ENCODE measurements at places on chromosomes 3 and 15.

- no peak for DNase-seq
Observed at GRCh38 chr15:100834731-100835130, 44.9 kb upstream of the ALDH1A3 start.

GRCh38 chr3:49930922-49931321 is 1.3 kb upstream of the MON1A start:
- DNase-seq = no peak

GRCh38 chr15:49366496-49366895 is 56.5 kb upstream of the FGF7 start:
- DNase-seq = no peak

DNA sequence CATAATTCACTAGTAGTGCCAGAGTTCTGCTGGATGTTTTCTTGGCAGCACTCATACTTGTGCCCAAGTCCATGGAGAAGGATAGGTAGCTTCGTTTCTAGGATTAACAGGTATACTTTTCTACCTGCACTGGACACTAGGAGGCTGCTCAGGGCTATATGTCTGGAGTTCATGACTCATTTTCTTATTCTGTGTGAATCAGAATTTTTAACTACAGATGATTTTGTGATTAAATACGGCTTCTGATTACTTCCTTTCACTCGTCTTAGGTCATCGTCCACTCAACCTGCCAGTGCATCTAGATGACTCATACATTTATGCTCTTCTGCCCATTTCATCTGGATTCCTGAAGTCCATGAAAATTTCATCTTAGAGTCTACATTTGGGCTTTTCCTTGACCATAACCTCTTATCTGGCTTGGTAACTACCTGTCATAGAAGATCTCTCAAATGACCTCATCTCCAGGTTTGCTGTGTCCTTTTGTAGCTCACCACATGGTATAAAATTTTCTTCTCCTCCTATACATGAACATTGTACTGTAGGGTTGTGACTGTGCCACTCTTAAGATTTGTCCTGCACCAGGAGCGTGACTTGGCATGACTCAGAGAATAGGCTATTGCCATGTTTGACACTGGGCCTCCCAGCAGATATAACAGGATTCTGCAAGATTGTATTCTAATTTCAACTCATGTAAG is 66.7 kb upstream of the GCSAM start:
- DNase-seq = no peak

- DNase-seq = no peak
Observed at GRCh38 chr3:95228416-95228815, 1165.6 kb downstream of the NSUN3 start.

- no peak for DNase-seq
Observed at GRCh38 chr3:21551019-21551418, 200.0 kb downstream of the ZNF385D start.

DNA sequence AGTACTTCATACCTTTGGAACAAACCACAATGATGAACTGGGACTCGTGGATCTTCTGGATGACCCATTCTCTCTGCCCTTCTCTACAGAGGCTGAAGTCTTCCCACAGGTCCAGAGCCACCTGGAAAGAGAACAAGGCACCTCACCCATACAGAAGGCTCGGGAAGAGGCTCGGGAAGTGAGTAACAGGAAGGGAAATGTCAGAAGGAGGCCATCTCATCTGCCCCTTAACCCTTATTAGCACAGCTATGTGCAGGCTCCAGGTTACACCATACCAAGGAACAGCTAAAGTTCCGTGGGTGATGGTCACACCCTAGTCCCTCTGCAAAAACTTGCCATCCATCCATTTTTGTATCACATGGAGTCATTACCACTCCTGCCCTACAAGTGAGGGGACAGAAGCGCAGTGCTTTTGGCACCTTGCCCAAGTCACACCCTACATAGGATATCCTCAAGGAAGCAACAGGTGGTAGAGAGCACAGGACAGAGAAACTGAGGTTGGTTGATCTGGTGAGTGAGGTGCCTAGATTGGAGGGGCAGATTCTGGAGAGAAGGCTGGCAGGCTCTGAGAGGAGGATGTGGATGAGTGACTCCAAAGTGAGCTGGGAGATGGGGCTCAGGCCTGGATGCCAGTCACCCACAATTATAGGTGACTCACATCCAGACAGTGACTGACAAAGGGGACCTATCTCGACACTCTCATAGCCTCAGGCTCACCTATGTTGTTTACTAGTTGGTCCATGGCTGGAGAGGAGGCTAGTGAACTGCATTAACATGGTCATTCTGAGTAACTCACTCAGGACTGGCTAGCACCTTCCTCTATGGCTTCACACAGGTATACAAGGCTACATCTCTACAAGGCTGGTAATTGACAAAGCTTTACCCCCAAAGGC is 38.2 kb downstream of the SPATA12 start:
- DNase-seq = no peak

DNA sequence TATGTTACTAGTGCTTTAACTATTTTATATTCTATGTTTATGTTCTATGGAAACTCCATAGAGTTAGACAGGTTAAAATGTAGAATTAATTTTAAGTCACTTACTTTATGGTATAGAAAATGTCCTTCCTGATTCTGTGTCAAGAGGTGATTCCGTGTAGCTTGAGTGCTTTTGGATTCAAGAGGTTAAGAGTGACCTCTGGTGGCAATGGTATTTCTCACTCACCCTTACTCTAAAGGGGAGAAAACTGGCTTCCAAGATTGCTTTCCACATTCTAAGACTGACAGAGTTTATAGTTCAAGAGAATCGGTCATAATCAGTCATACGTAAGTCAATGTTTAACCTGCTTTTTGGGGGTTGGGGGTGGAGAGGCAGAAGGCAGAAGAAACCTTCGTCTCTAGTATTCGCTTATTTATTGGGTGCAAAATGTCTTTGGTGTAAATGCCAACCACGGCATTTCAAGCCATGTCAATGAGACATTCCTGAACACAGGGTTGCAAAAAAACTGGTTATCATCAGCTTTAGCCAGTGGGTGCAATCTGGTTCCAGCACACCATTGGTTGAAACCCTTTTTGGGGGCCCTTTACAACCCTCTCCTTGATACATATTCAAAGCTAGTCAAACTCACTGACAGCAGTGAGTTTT is 92.0 kb upstream of the VGLL3 start:
- DNase-seq = no peak

GRCh38 chr3:84922682-84923081 is 36.1 kb upstream of the CADM2 start:
- no peak for DNase-seq

GRCh38 chr15:68348081-68348480 is 70.5 kb downstream of the FEM1B start:
- DNase-seq = no peak

DNA sequence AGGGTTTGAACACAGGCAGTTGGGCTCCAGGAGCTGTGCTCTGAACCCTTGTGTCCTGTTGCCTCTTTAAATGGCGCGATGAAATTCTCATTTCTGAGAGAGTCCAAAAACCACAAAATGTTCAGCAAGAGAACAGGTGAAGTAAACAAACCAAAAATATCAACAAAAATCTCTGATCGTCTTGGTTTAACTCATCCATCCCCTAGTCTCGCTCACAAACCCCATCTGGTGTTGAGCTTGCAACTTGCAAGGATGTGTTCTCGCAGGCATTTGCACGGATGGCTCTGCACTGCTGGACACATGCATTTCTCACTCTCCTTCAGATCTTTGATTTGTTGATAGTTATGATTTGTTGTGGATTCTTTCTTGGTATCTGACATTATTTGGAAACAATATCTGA is 31.1 kb downstream of the FAH start:
- no peak for DNase-seq

GRCh38 chr15:34810443-34811129 is 15.2 kb upstream of the ACTC1 start:
- DNase-seq = no peak

GRCh38 chr3:45026957-45027356 is 854 bp downstream of the CLEC3B start:
- no peak for DNase-seq

GRCh38 chr3:150602426-150603152 is 532 bp upstream of the SELENOT start:
- no peak for DNase-seq

- DNase-seq = no peak
Observed at GRCh38 chr3:125110016-125110875, 54.4 kb upstream of the HEG1 start.

GRCh38 chr15:57440167-57440566 is 63.9 kb downstream of the CGNL1 start:
- DNase-seq = no peak

DNA sequence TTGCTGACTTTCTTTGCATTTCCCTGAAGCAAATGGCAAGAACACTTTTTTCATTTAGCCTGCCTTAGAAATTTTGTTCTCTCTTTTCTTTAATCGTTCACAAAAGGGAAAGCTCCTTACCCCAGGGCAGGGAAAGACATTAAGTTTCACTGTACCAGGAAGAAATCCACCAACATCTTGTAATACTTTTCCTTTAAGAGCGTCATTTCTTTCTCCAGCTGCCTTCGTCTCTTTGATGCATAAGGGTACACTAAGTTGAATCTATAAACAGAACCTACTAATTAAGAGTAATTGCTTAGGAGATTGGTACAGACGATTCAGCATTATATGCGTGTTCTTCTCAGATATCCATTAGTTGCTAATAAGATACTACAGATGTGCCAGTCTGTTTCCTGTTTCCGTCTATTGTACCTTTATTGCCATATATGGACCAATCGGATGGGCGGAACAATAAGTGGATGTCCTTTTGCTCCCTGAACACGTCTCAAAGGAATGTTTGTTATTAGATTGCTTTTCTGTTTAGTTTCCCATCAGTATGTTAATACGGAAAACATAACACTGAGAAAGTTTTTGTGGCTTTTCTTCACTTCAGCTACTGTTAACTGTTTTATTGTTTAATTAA is 276.7 kb upstream of the RARB start:
- no peak for DNase-seq

DNA sequence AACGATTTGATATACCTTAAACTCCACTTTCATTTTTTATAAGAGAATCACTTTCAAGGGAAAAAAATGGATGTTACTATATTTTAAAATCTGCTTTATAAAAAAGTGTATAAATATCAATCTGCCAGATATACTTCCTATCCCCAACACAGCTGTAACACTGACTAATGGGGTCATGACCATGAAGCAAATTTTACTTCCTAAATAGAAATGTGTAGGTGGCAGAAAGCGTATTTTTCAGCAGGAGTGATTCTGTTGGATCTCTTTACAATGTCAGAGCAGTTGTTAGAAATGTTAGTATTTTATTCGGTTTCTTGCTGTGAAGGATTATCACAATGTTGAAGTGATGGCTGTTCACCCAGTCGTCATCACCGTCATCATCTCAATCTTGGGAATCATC is 5.5 kb upstream of the C15orf40 start:
- no peak for DNase-seq

DNA sequence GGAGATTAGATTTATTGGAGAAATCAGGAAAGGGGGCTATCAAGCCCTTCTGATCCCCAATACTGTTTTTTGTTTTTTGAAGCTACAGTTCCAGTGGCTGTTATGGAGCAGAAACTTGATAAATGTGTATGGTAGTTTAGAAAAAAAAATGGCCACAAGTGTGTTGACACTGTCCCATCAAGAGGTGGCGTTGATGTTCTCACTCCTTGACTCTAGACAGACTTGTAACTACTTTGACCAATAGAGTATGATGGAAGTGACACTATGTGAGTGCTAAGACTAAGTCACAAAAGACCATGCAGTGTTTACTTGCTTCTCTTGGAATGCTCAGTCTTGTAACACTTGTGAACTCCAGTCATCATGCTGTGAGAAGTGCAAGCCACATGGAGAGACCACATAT is 356.7 kb downstream of the PDCD6IP start:
- DNase-seq = no peak

DNA sequence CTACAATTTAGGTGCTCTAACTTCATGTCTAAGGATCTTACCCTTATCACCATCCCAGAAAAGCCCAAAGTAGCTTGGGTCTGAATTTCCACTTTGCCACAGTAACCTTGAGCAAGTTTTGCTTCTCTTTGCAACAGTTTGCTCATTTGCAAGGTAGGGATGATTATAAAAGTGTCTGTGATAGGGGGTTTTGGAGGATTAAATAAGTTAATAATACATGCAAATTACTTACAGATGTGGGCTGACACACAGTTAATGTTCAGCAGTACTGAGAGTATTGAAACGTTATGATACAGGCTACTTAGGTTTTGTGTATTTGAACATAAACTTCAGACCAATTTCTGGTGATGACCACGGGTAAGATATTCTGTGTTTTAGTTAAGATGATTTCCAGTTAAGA is 444.7 kb upstream of the TPRG1 start:
- DNase-seq = no peak

DNA sequence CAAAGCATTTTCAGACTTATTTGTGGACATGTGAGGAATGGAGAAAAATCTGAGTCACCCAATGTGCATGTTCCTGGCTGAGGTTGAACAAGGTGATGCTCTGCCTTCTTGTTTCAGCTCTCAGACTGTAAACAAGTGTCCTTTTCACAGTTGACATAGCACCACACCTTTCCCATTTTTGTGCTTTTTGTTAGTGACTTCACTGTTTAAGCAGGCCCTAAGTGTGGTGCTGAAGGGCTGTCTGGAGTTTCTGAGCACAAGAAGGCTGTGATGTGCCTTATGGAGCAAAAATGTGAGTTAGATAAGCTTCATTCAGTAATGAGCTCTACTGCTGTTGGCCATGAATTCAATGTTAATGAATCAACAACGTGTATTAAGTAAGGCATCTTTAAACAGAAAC is 20.4 kb downstream of the ABI3BP start:
- DNase-seq = no peak
